ENCODE measurements at places on chromosomes 7 and 10.

- no peak for DNase-seq
Measured at GRCh38 chr7:82625377-82625776, 181.8 kb upstream of the CACNA2D1 start.

DNA sequence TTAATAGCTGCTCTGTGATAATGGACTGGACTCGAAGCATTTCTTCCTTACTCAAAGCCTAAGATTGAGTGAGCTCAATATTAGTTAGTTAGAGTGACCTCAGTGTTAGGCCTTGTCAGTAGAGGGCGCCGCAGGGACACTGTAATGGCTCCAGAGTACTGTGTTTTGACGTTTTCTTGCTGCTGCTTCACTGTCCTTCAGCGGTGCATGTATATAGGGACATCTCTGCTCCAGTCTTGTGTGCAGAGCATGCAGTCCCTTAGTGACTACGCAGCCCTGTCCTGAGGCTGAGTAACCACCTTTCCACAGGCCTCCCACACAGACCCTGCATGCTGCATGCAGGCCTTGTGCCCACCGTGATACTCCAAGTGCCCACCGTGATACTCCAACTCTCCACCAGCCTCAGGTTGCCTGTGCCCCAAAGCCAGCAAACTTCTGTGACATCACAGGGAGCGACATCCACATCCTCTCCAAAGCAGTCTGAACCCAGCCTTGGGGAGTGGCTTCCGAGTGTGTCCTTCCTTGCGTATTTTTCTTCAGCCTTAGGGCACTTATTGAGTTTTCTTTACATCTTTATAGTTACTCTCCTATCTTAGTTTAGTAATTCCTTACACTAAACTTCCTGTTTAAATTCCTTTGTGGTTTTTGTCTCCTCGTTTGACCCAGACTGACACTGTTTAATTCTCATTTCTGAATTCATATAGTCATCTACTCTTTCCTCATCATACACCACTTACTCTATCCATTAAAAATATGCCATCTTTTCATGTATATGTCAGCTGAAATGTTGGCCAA is 118.2 kb downstream of the JAZF1 start:
- DNase-seq = no peak

GRCh38 chr7:52830801-52831200 is 204.6 kb upstream of the POM121L12 start:
- DNase-seq = no peak

- DNase-seq = no peak
Measured at GRCh38 chr10:30893208-30893607, 138.5 kb downstream of the ZNF438 start.

DNA sequence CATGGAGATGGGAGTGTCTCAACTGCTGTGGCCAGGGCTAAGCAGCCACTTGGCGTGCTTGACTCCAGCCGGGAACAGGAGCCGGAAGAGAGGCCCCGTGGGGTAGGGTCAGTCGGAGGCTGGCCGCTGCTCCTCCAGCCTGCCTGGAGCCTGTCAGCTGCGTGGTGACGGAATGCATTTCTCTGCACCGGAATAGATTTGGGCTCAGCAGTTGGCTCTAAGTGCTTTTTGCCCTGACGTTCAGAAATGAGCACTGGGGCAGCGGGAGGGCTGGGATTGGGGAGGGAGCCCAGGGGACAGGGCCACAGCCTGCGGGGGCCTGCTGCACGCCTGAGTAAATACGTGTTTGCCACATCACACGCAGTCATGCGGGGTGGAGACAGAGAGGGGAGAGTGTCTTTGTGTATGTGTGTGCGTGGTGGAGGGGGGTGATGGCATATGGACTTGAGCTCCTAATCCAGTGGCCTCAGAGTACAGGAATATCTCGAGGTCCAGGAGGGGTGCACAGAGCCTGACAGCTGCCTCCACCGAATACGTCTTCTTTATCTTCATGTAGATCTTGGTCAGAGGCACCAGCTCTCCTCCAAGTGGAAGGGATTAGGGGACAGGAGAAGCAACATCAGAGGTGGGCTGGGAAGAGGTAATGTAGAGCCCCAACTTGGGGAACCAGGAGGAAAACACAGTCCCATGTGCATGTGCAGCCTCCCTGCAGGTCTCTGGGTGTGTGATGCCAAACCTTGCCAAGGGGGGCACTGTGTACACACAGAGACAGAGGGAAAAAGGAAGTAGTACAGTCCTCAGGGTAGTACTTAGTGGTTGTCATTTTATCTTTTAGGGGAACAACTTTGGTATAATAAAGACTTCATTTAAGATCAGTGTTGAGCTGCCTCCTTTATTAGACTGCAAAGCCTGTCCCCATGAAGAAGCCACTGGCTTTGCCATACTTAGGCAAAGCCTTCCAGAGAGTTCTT is 151.4 kb downstream of the CDH23 start:
- no peak for DNase-seq

- DNase-seq = no peak
Measured at GRCh38 chr7:77954773-77955555, 156.4 kb downstream of the PHTF2 start.

GRCh38 chr7:44827567-44827966 is 20.3 kb downstream of the H2AZ2 start:
- no peak for DNase-seq

DNA sequence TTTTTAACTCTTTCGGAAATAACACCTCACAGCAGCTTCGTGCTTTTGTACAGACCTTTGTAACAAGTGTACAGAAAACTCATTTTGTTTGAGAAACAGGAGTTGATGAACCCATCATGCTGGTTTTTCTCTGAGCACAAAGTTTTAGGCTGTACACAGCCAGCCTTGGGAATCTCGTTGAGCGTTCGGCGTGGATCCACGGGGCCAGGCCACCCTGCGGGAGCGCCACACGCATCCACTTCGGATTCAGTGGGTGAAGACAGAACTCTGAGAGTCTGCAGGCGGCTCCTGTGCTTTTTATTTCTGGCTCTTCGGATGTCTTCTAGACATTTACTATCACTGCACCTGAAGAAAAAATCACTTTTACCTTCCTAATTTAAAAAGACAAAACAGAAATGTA is 131.2 kb downstream of the SMURF1 start:
- DNase-seq = no peak

- no peak for DNase-seq
Measured at GRCh38 chr10:18607503-18608378, 43.6 kb downstream of the NSUN6 start.

DNA sequence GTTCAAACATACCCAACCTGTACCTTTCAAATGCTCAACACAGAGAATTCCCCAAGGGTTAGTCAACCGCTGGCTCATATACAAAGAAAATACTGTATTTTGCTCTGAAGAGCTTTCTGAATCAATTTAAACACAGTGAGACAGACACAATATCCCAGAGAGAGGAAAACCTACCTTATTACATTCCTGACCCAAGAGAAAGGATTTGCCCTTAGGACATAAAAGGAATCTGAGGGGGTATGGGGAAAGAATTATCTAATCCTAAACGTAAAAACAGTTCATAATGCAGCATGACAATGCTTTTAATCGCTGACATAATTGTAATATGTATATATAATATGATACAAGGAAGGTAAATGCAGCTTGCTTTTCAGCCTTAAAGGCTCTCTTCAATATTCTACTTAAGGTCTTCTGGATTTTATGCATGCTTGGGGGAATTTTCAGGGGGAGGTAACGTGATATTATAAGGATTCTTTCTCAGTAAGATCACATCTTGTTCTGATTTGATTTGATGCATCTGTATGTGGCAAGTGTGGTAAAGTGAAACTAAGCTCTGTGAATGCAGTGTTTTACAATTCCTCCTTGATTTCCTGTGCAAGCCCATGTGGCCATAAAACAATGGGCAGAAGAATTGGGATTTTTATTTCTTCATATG is 240.5 kb downstream of the GLI3 start:
- DNase-seq = no peak

DNA sequence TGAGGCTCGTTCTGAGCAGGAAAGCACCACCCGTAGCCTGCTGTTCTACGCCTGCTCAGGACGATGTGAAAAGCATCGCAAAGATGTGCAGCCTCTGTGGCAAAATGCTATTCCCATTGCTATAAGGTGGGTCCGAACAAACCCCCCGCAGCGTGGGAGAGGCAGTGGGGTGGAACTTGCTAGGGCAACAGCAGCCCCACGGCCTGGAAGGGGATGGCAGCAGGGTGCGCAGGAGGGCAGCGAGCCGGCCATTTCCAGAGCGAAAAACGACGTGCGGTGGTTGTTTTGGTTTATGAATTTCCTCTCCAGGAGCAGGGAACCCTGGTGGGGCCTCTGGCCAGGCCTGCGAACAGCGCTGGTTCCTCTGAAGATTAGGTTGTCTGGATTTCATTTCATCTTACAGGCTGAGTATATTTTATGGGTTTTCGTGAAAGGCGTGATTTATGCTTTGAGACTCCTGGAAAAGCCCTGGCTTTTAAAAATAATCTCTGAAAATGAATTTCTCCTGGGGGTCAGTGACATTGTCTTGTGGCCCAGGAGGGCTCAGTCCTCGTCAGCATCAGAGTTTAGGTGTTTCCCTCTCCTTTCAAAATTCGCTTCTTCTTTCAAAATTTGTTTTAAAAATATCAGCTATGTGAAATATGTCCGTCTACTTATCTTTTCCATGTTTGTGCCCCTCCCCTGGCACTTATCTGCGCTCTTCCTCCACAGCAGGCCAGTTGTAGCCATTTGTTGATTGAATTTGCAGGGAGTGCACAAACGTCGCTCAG is 42.3 kb upstream of the UBE3C start:
- DNase-seq = no peak

DNA sequence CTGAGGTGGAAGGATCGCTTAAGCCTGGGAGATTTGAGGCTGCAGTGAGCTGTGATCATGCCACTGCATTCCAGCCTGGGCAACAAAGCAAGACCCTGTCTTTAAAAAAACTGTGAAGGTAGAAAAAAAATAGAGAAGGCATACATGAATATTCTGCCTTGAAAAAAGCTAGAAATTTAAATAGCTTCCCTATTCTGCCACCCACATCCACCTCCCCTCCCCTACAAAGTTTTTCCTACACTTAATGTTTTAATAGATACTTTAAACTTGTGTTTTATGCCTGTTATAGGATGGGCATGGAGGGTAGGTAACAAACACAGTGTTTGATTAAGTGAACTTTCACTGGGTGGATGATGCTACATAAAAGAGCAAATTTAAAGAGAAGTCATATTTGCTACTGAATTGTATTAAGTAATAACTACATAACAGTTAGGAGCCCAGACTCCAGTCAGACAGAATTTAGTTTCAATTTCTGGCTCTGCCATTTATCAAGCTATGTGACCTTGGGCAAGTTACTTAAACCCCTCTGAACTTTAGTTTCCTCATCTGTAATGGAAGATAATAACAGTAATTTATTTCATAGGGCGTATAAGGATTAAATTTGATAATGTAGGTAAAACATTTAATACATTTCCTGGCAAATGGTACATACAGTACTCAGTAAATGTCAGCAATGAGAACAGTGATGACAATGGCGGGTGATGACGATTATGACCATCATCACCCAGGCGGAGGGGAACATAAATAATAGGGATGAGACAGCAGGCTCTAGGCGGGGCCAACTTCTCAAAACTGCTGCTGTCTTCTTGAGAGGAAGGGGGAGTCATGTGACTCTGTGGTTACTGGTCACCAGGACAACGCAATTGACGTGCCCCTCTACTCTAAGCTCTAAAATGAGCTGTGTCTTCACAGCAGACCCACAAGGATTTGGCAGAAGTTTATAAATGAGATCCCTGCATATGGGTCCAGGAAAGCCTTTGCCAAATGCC is 15.8 kb downstream of the DNMBP start:
- no peak for DNase-seq
